ENCODE measurements at places on chromosomes 7 and 10.

DNA sequence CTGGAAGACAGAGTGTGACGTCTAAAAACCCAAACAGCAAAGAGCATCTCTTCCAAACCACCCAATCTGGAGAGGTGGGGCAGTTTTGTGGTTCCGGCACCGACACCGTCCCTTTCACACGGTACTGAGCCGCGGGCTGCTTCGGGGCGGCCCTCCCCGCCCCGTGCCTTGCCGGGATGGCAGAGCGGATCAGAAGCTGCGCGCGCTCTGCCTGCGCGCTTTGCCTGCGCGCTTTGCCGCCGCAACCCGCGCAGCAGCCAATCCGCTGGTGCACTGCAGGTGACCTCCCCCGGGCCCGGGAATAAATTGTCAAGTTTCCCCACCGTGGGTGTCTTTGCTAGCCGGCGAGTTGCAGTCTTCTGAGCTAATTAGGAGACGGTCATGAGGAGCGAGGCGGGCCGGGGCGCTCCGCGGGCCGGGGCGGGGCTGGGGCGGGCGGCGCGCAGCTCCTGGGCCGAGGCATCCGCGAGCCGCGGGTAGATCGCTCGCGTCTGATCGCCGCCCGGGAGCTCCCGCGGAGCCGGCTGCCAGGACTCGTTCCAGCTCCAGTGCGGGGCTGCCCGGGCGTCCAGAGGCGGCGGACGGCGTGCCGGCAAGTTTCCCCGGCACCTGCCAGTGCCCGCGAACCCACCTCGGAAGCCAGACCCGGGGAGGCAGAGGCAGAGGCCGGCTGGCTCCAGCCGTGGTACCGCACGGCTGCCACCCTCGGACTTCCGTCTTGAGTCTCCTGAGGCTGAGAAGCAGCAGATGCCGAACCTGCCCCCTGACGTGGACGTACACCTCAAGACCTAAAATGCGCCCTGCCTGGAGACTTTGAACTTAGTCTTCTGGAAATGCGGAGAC is 536.0 kb upstream of the GALNT17 start:
- DNase-seq = no peak

GRCh38 chr7:157898802-157899505 is 562.1 kb downstream of the DNAJB6 start:
- no peak for DNase-seq

GRCh38 chr7:135942614-135943013 is 34.5 kb downstream of the MTPN start:
- DNase-seq = no peak

DNA sequence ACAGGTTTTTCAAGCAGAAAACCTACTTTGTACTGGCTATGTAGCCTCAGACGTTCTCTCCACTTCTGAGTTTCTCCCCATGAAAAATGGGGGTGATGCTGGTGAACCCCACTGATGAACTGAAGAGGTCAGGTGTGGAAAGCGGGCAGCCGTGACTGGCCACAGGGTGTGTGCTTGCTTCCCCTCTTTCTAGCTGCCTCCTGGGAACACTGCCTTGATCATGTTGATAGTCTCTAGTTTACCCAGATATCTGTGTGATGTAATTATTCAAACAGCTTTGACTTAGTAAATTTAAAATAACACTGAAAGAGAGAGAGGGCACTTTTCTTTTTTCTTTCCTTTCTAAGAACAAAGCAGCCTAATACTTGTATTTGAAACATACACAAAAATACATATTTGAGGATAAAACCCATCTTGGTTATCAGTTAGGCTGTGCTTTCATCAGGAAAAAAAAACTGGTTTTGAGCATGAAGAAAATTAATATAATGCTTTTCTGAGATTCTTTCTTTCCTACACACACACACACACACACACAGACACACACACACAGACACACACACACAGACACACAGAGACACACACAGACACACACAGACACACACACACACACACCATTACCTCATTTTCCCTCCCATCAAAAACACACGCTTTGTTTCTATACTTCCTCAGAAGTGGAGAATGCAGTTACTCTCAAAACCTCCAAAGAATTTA is 76.7 kb downstream of the MACC1 start:
- DNase-seq = no peak

DNA sequence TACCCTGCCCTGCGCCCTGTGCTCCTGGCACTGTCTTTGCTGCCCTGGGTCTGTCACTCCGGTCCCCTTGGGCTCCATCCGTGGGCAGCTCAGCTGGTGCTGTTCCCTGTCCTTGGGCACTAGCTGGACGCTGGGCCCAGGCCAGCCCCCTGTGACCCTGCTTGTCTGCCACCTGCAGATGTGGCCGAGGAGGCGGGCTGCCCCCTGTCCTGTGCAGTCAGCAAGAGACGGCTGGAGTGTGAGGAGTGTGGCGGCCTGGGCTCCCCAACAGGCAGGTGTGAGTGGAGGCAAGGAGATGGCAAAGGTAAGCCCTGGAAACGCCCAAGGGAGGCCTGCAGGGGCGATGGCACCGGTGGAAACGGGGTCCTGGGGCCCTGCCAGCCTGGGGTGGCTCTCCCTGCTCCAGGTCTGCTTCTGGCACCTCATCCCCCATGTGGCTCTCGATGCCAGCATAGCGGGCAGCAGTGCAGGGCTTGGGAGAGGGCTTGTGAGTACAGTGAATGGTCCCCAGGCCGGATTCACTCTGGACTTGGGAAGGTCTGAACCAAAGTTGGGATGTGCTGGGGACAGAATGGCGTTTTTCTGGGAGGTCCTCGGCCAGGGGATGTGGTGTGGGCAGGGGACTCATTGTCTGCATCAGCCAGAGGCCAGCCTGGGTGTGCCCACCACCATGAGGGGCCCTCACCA is 26.2 kb upstream of the CSGALNACT2 start:
- no peak for DNase-seq

GRCh38 chr7:46383605-46384004 is 462.5 kb upstream of the IGFBP3 start:
- no peak for DNase-seq

GRCh38 chr7:44201813-44202212 is 1.0 kb downstream of the YKT6 start:
- DNase-seq = no peak

DNA sequence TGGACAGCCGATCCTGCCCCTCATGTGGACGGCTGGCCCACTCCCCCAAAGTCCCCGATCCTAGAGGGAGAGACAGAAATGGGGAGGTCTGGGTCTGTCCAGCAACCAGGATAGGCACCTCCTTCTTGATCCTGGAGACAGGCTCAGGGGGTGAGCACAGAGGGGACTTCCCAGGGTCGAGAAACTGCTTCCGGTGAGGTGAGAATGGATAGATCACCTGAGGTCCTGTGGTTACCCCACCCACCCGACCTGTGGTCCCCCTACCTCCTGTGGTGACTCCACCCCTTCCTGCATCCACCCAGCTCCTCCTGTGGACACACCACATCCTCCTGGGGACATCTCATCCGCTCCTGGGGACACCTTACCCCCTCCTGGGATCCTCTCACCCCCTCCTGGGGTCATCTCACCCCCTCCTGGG is 27.4 kb upstream of the RASGEF1A start:
- no peak for DNase-seq

- no peak for DNase-seq
These were observed 110.5 kb upstream of the HABP2 start for GRCh38 chr10:113442336-113442735.

DNA sequence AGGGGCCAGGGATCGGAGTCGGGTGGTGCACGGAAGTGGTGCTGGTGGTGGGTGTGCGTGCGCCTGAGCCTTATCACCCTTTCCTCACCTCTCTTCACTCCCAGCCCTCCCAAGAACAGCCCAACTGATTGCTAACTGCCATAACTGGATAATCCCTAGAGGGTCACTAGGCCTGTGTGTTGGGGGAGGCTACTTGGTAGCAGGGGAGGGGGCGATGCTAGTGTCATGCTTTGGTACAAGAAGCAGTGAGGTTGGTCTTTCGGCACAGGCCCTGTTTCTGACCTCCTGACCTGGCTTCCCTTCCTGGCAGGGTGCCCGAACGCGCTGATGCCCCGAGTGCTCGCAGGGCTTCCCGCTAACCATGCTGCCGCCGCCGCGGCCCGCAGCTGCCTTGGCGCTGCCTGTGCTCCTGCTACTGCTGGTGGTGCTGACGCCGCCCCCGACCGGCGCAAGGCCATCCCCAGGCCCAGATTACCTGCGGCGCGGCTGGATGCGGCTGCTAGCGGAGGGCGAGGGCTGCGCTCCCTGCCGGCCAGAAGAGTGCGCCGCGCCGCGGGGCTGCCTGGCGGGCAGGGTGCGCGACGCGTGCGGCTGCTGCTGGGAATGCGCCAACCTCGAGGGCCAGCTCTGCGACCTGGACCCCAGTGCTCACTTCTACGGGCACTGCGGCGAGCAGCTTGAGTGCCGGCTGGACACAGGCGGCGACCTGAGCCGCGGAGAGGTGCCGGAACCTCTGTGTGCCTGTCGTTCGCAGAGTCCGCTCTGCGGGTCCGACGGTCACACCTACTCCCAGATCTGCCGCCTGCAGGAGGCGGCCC is 652 bp downstream of the KAZALD1 start:
- DNase-seq = no peak

DNA sequence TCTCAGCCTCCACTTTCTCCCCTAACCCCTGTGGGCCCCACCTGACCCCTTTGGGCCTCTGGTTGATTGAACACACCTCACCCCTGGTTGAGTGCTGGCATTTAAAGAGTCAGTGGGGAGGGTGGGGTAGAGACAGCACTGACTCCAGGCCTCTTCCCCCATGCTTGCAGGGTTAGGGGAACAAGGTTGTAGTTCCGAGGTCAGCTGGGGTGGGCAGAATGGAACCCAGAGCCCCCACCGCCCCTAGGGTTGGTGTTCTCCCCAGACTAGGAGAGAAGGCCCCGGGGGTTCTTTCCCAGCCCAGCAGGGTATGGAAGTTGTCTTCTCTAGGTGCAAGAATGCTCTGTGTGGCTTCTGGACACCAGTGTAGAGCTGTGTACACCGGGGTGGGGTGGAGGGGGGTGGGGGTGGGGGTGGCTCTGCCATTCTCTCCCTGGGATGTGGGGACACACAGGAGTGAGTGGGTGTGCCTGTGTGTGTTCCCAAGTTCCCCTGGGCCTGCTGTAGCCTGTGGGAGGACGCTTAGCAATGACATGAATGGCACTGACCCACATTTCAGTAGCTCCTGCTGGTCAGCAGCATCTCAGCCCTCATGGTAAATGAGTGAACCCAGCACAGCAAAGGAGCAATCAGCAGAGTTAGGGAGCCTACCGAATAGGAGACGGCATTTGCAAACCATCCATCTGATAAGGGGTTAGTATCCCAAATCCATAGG is 33.6 kb downstream of the PRF1 start:
- no peak for DNase-seq

DNA sequence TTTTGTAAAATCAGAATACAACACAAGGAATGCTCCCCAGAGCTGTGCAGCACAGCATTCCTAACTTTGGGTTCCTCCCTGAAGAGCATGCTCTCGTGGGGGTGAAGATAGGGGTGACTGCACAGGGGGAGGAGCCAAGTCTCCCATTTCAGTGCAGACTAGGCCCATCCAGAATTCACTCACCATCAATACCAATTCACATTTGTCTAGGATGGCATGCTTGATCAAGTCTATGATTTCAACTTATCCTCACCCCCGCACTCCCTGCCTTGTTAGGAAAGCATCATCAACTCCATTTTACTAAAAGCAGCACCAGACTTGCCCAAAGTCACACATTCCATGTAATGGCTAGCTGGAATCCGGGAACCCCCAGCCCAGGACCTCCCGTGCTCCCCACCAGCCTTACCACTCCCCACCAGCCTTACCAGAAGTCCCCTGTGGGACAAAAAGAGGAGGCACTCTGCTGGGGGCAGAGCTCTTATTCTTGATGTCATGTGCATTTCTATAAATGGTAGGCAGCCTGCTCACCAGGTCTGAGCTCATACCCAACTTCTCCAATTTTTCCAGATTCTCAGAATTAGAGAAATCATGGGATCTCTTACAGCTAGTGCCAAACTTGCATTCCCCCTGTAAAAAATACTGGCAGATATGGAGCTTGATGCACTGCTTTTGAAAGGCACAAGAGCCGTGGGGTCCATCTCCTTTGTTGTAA is 6.2 kb downstream of the PARP12 start:
- no peak for DNase-seq

- DNase-seq = no peak
These were observed 181.8 kb downstream of the GLI3 start for GRCh38 chr7:42055171-42055570.

DNA sequence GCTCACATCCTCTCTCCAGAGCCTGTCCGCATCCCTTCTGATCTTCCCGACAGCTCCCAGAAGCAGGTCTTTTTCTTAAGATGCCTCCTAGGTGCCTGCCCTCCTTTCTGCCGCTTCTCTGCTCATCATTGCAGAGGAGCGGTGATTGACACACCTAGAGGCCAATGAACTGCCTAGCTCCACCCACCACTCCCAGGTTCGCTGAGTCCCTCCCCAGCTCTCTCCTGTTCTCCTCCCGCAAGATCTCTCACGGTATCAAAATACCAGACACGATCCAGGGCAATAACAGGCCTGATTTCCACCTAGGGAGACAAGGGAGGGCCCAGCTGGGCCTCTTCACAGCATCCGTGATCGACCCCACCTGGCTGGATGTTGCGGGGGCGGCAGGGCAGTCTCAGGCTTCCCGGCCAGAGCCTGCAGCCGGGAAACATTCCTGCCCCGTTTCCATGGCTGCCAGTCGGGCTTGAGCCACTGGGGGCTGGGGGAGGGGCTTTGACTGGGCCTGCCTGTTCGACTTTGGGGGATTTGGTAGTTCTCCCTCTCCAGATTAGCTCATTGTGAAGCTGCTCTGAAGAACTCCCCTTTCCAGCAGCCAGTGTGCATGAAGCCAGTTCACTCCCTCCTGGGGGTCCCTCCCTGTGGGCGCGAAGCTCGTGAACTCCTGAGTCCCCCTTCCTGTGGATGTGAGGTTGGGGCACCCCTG is 373.5 kb downstream of the RPS24 start:
- peak; percentile 12 for DNase-seq

GRCh38 chr10:100655760-100656421 is 89.5 kb upstream of the PAX2 start:
- no peak for DNase-seq

- DNase-seq = no peak
These were observed 749.4 kb downstream of the AUTS2 start for GRCh38 chr7:70347463-70348254.

DNA sequence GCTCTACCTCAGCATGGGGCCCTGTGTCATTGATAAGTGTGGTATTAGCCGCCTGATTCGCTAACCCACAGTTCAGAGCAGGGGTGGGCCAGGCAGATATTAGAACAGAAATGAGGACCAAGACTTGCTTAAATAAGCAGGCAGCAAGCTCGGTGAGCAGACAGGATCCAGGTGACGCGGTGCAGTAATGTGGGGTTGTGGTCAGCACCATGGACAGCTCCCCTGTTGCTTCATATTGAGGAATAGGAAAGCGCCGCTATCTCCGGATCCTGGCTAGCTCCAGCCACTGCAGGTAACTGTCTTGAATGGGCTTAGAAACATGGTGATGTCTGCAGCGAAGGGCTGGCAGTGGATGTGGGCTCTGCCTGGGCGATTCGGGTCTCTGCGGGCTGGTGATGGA is 51.3 kb upstream of the GPR26 start:
- DNase-seq = peak; percentile 29

DNA sequence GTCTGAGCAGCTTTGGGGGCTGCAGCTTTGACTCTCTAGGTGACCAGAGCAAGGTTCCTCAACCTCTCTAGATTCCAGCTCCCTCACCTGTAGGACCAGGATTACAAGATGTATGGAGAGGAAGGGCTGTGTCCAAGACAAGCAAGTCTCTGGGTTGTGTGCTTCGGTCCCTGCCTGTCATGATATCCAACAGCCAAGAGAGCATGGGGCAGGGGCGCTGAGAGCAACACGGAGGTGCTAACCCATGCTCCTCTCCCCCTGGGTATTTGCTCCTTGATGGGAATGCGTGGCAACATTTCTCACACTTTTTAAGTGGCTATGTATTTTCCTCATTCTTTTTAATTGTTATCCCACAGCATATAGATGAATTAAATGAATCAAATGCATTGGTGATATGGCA is 10.3 kb downstream of the CDHR1 start:
- no peak for DNase-seq

GRCh38 chr10:65024886-65025285 is 1503.7 kb downstream of the REEP3 start:
- no peak for DNase-seq
